ENCODE measurements at places on chromosomes 5 and 9.

- DNase-seq: no peak
These were observed 27.5 kb downstream of the GPX3 start for GRCh38 chr5:151047814-151048425.

- DNase-seq: no peak
These were observed 44.3 kb upstream of the BARHL1 start for GRCh38 chr9:132538071-132538470.

- DNase-seq: peak; percentile 19
These were observed 271.9 kb downstream of the NSG2 start for GRCh38 chr5:174317256-174317894.

GRCh38 chr9:94600715-94601114, 7.1 kb upstream of the FBP2 start:
- no peak for DNase-seq

DNA sequence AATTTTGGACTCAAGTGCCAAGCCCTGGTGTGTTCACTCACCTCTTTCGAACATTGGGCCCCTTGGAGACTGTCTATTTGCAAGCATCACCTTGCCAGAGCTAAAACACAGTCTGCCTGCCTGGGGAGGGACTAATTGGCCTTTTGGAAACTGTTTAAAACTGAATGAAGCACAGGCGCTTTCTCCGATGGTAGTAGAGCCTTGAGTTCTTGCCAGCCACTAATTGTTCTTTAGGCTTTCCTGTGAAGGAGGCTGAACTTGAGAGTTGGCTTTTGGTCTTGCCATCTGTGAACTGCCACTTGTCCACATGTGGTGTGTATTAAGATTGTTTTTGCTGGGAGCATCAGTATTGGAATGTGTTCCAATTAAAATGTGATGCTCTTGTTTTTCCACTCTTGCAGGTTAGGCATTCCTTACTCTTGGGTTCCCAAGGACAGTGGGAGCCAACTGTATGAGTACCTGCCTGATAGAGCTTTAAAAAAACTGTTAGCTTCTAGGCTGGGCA, 26.0 kb downstream of the GARNL3 start:
- no peak for DNase-seq

GRCh38 chr5:3962113-3962512, 366.5 kb downstream of the IRX1 start:
- no peak for DNase-seq

DNA sequence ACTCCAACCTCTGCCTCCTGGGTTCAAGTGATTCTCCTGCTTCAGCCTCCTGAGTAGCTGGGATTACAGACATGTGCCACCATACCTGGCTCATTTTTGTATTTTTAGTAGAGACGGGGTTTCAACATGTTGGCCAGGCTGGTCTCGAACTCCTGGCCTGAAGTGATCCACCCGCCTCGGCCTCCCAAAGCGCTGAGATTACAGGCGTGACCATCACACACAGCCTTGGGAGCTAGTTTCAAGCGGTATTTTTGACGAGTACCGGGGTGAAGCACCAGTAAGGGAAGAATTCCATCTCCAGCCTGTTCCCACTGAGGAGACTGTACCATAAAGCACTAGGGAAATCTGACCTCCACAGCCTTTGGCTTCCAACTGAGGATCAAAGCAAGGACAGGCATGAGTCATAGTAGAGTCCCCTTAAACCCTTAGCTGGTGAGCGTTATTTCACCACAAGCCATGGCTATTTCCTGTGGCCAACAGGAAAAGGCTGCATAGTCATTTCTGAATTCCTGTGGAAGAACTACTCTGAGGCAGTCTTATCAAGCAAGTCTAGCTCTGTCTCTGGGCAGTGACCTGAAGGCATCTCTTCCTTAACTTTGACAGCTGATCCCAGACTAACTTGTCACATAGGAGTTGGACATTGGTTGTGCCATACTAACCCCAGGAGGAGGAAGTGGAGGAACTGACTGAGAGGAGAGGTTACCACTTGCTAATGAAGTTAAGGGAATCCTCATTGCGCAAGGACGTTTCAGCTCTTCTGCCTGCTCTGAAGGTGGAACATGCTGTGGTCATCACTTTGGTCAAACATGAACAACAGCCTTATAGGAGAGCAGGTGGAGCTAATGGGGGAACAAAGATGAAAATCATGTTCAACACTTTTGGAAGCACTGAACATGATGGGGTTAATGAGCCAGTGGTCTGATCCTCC, 85.8 kb upstream of the DMRT1 start:
- DNase-seq: no peak

- no peak for DNase-seq
These were observed 586.6 kb upstream of the TLE4 start for GRCh38 chr9:78985084-78985738.

DNA sequence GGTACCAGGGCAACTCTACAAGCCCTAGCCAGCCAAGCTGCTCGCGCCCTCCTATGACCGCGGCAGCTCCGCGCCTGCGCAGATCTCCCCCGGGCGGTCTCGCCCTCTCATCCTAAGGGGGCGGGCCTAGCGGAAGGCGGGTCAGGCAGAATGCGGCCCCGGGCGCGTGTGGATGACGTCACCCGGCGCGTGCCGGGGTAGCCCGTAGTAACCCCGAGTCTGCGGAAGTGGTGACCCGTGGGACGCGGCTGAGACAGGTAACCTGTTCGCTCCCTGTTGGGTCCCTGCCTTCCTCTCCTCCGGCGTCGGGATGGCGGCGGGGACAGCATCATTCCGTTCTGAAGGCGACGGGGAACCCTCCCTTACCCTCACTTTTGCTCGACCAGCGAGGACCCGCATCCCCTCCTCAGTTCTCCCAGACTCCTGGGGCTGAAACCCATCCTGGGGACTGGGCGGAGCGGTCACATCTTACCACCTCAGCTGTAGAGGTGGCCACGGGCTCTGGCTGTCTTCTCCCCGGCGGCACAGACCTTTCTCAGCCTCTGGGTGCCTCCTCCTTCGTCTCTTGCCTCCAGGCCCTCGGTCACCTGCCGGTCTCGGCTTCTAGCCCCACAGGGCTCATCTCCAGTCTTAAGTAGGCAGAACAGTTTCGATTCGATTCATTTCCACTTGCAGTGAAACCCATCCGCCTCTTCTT, at the start of gene AOPEP:
Gene AOPEP, plus strand, starts transcription at position 205 of the 697 bp plus-strand sequence. CDS start 33,085 bp downstream, outside the sequence.
- peak; percentile 96 for DNase-seq

DNA sequence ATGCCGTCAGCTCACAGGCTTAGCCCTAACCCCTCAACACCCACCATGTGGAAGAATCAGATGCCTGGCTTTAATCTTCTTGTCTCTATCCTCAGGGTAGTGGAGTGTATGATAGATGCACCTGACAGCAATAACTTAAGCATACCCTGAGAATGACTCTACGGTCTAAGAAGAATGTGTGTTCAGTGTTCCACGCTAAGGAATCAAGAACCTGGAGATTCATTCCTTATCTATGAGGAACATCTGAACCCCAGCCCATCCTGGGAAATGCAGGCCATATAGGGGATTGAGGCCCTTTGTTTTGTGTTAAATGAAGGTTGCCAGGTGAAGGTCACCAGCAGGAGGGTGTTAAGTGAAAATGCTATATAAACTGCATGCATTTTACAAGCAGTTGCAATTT, 63.0 kb downstream of the KLHL3 start:
- DNase-seq: no peak

Data from NCI-H1105 (cell line).